A549 treated with AZD2906 at 1 μM for 4 hours (cell line): ENCODE measurements at places on chromosomes 3 and 15. TPM values are rescaled to one million over a fixed set of nuclear protein-coding genes. Genes with fewer than 3 reads are reported as not detected.

TF gene
- total RNA-seq, result 1.2 to 2.1 TPM (median 1.5 TPM) in 5 replicates

ANKRD34C gene
- not detected in 5 replicates for total RNA-seq

PDZRN3 gene
- 0.07 TPM in 1 of 5 replicates, not detected in the others for total RNA-seq

ZDHHC23 gene
- 2.9 to 3.6 TPM (median 3.1 TPM) in 5 replicates for total RNA-seq

NANOGP8 gene
- not detected in 5 replicates for total RNA-seq
